Choroid plexus epithelial cell (primary cell): ENCODE measurements at places on chromosomes 7 and 10.

DNA sequence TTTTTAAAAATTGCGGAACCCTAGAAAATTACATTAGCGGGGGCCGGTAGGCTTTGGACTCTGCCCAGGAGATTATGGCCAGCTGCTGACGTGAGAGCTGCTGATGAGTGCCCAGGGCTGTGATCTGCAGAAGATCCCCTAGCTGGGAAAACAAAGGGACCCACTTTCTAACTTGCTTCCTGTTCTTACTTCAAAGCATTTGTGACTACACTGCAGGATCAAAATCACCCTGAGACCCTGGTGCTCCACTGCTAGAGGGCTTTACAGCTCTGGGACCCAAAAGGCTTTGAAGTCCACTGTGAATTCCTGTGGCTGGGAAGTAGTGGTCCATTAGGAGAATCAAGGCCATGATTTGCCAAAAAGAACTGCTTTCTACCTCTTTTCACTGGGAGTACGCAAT, 499.4 kb upstream of the AKR1E2 start:
- no peak for DNase-seq

GRCh38 chr10:35447693-35448407, 111.5 kb downstream of the CCNY start:
- DNase-seq: peak; percentile 82

DNA sequence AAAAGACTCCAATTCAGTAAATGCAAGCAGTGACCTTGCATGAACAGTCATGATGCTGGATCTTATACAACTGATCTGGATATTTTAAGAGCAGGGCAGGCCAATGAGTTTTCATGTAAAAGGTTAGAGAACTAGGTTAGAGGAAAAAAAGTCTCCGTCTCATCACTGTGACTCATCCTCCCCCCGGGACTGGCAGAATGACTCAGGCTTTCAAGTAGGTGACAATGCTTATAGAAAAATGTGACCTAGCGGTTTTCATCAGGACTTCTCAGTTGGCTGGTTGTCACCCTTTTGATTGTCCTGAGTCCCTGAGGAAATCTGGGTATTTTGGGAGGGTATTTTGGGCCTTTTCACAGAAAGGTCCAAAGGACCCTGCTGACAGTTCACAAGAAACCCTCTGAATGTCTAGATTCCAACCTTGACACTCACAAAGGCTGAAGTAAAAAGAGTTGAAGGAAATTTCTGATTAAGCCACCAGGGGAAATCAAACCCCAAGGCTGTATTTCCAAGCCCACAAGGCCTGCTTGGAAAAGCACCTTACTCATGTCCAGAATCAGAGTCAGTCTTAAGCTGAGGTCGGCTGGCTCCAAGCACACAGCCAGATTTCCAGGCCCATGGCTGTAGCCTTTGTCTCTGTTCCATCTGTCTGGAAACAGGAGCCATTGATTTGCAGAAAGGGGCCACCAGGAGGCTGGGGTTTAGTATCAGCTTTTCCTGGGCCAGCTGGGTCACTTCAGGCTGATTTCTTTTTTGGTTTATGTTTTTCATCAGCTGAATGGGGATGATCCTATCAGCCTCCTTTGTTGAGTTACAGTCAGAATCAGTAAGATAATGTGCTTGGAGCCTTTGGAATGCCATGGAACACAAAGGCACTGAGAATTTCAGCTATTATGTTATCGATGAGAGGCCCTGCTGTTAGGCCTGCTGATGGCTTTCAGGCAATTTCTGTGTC, 226.4 kb upstream of the HABP2 start:
- peak; percentile 82 for DNase-seq

GRCh38 chr7:24227603-24228359, 56.2 kb upstream of the NPY start:
- no peak for DNase-seq

DNA sequence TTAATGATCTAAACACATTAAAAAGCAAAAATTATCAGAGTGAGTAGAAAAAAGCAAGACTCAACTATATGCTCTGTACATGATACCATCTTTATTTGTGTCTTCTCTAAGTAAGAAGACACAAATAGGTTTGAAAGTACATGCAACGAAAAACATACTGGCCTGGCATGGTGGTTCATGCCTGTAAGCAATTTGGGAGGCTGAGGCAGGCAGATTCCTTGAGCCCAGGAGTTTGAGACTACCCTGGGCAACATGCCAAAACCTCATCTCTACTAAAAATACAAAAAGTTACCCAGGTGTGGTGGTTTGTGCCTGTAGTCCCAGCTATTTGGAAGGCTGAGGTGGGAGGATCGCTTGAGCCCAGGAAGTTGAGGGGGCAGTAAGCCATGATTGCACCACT, 78.1 kb upstream of the TOMM7 start:
- no peak for DNase-seq

DNA sequence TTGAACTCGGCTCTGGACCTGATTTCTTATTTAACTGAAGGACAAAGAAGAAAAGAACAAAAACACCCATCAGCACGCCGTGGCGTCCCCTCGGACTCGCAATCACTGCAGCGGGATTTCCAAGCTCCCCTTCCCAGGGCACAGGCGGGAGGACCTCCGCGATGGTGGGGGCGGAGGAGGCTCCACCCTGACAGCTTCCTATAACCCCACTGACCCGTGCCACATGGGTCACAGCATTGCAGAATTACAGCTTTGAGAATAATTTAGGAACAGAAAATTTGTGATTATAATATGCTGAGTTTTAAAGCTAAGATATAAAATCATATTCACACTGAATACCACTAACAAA, 129.7 kb upstream of the SEC61G start:
- DNase-seq: no peak

DNA sequence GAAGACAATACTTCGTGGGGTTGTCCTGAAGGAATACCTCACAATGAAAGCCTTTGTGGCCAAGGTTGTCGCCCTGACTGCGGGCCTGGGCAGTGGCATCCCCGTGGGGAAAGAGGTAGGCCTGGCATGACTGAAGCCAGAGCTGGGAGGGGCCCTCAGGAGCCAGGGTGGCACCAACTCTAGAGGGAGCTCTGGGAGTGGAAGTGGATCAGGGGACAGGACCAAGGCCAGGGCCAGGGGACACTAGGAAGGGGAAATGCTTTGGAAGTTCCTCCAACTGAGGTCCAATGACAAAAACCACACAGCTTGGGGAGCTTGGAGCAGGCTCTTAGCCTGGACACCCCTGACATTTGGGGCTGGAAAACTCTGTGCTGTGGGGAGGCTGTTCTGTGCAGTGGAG, 5.8 kb downstream of the CLCN1 start:
- DNase-seq: no peak

DNA sequence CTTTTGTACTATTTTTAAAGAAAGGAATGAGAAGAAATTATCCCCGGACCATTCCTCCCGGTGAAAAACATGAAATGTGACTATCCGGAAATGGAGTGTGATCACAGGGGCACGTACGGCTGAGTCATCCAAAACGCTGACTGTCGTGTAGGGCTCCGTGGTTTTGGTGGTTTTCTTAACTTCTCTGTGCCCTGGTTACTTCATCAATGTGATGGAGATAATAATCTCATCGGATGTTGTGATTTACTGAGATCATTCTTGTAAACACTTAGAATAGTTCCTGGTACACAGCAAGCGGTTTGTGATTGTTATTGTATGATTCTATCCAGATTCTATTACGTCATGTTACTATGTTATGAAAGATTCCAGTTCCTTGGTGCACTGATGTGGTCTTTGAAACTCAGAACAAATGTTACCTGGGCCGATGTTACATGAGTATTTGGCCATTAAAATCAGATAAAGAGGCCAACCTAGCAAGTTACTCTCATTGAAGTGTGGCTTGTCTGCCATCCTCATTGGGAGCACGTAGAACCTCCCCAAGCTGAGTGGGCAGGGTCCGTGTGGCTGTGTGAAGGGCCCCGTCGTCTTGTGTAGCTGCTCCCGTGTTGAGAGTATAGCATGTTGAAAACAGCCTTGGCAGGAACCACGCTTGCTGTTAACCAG, 99.5 kb downstream of the CAMK1D start:
- DNase-seq: peak; percentile 94

DNA sequence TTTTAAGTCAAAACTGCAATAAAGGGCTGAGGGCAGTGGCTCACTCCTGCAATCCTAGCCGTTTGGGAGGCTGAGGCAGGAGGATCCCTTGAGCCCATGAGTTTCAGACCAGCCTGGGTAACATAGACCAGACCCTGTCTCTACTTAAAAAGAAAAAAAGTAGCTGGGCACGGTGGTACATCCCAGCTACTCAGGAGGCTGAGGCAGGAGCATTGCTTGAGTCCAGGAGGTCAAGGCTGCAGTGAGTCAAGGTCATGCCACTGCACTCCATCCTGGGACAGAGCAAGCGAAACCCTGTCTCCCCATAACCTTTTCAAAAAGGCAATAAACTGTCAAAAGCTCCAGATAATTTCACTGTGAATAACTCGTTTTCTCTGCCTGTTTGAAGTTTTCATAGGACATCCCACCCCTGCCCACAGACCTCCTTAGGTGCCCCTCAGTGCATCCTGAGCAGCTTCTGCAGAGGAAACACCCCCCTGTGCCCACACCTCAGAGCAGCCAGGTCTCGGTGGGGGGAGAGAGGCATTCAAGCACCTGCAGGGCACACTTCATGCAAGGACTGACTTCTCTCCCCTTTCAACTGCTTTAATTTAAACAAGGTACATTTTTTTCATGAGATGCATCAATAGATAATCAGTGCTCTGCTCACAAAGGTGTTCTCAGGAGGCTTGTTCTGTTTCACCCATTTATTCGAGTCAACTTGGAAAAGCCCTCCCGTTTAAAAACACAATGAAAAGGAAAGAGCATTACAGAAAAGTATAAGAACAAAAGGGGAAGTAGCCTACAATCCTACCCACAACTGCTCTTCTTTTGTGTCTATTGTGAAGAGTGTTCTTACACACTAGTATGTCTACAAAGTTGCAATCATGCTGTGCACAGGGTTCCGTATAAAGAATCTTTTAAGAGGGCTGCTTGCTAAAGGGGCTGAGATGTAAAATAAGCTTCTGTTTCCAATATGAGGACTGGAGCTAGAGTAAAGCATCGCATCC, 104.9 kb downstream of the KMT2E start:
- no peak for DNase-seq

DNA sequence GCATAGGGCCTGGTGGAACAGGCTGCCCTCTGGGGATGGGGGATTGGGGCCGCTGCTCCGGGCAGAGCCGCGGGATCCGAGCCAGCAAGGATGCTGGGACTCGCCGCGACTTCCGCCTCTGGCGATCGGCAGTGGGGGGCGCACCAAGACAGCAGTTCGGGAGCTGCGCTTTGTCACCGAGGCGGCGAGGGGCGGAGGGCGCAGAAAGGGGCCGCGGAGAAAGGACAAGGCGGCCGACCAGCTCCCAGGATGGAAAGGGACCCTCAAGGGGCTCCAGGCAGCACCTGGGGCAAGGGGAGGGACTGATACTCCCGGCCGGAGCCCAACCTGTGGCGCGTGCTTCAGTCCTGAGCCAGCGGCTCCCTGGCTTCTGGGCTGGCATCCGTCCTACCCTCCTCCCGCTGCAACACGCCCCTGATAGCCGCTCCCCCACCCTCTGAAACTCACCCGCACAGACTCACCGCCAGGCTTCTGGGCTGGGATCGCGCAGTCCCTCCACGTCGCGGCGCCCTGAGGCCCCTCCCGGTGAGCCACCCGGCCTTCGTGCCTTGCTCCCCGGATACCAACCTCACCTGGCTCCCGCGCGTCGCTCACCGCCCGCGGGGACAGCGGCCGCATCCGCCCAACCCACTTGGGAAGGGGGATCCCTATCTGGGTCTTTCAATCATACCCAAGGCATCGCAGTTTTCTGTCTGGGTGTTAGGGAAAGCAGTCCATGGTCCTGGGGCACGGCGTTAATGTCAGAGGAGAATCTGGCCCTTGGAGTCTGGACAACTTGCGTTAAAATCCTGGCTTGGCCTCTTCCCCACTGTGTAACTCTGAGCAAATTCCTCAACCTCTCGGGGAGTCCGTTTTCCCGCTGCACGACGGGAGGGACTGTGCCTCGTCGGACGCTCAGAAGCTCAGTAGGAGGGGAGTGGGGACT, 7.0 kb upstream of the EVX1 start:
- DNase-seq: peak; percentile 6

GRCh38 chr7:8491544-8492489, 58.4 kb downstream of the NXPH1 start:
- DNase-seq: no peak

DNA sequence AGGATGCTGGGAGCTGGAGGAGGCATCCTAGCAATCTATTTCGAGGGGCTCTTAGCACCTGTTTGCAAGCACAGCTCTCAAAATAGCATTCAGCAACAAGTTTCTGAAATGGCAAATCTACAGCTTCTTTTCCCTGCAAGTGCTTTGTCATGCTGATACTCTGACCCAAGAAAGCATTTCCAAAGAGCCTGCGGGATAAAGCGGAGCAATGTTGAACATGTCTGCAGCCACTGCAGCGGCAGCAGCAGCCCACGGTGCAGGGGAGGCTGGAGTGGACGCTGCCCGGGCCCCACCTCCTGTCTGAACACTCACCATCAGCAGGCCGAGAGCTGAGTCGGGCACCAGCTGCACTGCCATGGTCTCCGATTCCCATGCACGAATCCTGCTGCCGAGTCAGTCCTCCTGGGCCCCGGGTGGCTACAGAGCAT, 964 bp downstream of the FRMD4A start:
- no peak for DNase-seq

GRCh38 chr10:109239371-109239770, 683.9 kb downstream of the XPNPEP1 start:
- DNase-seq: no peak

DNA sequence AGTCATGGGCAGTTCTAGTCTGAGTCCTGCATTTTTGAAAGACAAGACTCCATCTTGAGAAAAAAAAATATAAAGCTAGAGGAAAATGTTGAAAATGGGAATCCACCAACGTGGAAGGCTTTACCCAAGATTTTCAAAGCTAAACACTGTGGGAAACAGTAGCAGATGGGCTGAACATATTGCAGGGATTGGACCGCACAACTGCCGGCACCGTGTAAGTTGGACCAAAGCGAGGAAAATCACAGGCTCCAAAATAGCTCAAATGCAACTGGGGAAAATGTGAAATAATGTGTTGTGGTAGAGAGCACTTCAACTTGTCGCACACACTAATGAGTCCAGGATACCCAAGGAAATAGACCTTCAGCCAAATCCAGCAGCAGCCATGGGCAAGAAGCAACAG, 26.4 kb upstream of the ADRB1 start:
- DNase-seq: no peak

DNA sequence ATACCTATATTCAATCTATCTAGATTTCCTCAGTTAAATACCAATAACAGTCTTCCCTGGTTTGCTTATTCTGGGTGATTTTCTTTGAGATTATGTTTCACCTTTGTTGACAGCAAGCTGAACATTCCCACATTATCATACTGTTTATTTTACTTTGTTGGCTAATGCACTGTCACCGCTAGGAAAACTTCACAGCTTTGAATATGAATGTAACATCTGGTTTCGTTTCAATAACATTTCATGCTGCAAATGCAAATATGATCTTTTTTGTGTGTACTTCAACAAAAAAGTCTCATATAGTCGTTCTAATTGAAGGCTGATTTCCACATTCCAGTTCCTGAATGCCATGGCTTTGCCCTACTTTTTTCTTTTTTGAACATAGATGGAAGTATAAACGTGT, 946.3 kb upstream of the GHITM start:
- DNase-seq: no peak

GRCh38 chr10:110221721-110222261, 14.4 kb downstream of the MXI1 start:
- peak; percentile 93 for DNase-seq

GRCh38 chr7:108408296-108408991, 47.8 kb downstream of the NRCAM start:
- DNase-seq: no peak

GRCh38 chr7:138756591-138757242, 41.1 kb upstream of the TMEM213 start:
- DNase-seq: no peak

- DNase-seq: no peak
These were observed 100.8 kb upstream of the FAM20C start for GRCh38 chr7:91396-92175.
